ENCODE measurements at places on chromosomes 7 and 10. TPM values are rescaled to one million over a fixed set of nuclear protein-coding genes. Genes with fewer than 3 reads are reported as not detected.
A peak's percentile ranks its signal among the peaks of the same experiment; 100 is the strongest.

DNA sequence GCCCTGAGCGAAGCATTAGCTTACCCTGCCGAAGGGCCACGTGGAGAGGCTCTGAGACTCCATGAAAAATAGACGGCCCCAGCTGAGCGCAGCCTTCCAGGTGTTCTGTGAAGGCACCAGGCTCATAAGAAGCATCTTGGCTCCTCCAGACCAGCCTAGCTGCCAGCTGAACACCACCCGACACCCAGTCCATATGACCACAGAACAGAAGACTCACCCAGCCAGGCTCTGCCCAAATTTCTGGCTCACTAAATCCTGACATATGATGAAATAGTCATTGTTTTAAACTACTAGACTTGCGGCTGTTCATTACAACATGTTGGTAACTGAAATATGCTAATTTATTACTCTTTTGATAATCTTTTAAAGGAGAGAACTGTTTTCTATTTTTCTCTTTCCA lies 99.5 kb upstream of the ABI1 start:
- DNase-seq: no peak
- H3K4me1 ChIP-seq: no peaks in the 10 kb centered on the region
- no peaks in the 10 kb centered on the region for H3K36me3 ChIP-seq
- H3K4me3 ChIP-seq: no peak overlapping the region
- no peaks in the 10 kb centered on the region for H3K27me3 ChIP-seq

DNA sequence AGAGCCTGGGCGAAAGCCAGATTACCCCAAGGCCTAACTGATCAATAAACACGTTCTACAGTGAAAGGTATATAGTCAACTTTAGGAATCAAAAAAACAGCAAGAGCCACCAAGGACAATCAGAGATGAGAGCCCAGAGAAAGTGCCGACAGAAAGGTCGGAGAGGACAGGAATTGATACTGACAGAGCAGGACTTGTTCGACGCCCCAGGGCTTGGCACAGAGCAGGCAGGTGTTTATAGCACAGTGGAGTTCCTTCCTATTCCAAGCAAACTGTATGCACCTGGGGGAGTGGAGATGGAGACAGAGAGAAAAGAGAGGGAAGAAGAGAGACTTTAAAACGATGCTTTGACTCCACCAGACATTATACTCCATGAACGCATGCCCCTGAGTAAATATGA lies 39.5 kb downstream of the PPP1R3C start:
- H3K4me3 ChIP-seq: no peak overlapping the region
- H3K27ac ChIP-seq: peak overlapping the region; percentile 42
- no peak for DNase-seq

- no peaks in the 10 kb centered on the region for H3K36me3 ChIP-seq
- no peaks in the 10 kb centered on the region for H3K27me3 ChIP-seq
- no peak overlapping the region for H3K27ac ChIP-seq
- no peak for DNase-seq
Observed at GRCh38 chr10:115167751-115168150, 74.6 kb downstream of the ATRNL1 start.

DNA sequence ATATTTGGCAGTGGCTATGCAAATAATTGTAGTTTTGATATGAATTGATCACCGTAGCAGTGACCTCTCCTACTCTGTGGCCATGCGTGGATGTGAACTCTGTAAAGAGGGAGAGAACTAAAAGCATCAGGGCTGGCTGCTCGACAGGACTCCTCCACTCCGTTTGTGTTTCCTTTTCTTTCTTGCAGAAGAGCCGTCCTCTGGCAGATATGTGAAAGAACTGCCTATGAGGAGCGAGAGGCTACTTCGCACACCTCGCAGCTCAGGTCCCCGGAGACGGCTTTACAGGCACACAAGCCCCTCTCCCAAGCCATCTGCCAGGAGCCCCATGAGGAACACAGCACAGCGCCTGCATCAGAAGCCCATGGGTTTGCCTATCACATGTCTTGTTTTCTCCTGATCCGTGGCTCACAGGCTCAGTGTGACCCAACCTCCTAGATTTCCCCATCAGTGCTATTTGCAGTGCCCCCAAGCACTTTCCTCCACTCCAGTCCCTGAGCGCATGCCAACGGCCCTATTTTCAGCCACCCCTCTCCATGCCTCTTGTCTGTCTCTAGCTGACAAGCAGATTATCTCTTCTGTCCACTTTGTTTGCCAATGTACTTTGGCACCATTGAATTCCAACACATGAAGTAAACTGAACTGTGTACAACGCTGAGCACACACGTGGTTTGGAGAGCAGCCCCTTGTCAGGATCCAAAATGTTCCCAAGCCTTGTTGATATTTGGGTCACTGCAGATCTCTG lies 164.3 kb upstream of the AKR1E2 start:
- no peaks in the 10 kb centered on the region for H3K36me3 ChIP-seq
- H3K4me1 ChIP-seq: no peaks in the 10 kb centered on the region
- no peak overlapping the region for H3K4me3 ChIP-seq
- DNase-seq: no peak

Gene UCN3
- 0.17 TPM for total RNA-seq
